Stomach (tissue), 19 donors: ENCODE measurements at places on chromosomes 5 and 9.

DNA sequence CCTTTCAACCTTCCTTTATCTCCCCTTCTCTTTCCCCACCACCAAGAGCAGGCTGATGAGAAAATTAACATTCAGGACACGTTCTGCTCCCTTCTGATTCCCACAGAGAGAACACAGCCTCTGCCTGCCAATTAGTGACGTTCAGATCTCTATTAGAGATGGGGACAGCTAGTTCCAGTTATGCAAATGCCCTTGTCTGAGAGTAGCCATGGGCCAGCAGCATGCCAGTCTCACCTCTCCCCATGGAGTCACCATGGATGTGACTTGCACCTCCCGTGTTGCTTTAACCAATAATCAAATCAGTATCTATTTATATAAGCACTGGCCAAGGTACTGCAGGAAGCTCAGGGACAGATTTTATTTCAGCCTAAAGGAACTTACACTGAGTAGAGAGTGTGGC, 61.3 kb downstream of the KCNIP1 start:
- H3K36me3 ChIP-seq: no peaks in the 10 kb centered on the region
- H3K4me1 ChIP-seq: no peaks in the 10 kb centered on the region
- H3K27ac ChIP-seq: no peak overlapping the region
- no peak for DNase-seq
- no peak overlapping the region for H3K4me3 ChIP-seq

DNA sequence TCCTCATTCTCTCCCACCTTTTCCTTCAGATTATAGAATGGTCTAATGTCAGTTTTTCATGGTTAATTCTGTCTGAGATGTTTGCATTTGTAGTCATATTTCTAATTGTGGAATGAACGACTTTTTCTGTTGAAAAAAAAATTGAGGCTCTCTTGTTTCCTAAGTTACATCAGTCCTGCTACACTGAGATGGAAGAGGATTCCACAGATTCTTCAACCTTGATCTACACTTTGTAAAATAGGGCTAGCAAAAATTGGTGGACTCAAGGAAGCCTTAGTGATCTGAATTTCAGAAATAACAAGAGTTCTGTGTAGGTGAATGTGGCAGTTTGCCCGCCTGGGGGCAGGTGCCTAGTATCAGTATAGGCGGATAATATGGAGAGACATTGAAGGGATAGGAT, 51.9 kb downstream of the ERBIN start:
- H3K27ac ChIP-seq: no peak overlapping the region
- H3K4me3 ChIP-seq: no peak overlapping the region

- no peaks in the 10 kb centered on the region for H3K27me3 ChIP-seq
- H3K36me3 ChIP-seq: no peaks in the 10 kb centered on the region
- H3K4me1 ChIP-seq: no peaks in the 10 kb centered on the region
Observed at GRCh38 chr5:136236479-136237083, 43.6 kb upstream of the SMIM32 start.

DNA sequence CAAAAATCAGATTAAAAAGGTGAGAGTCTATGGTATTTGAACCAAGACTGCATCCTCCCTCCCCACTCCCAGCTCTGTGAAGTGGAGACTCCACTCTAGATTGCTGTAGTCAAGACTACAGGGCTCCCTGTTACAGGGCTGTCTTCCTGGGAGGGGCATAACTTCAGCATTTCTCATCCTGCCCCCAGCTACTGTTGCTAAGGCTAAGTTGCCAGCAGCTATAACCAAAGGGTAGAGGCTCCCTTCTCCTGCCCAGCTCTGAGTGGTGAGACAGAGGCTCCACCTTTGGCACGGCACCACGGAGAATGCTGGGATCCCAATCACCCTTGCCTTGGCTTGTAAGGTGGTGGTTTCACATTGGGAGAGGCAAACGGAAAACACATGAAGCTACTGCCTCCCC, 39.2 kb upstream of the GCNT4 start:
- peaks cover 5% of the 10 kb centered on the region for H3K4me1 ChIP-seq
- DNase-seq: no peak
- no peak overlapping the region for H3K4me3 ChIP-seq
- no peak overlapping the region for H3K27ac ChIP-seq
- H3K36me3 ChIP-seq: no peaks in the 10 kb centered on the region

DNA sequence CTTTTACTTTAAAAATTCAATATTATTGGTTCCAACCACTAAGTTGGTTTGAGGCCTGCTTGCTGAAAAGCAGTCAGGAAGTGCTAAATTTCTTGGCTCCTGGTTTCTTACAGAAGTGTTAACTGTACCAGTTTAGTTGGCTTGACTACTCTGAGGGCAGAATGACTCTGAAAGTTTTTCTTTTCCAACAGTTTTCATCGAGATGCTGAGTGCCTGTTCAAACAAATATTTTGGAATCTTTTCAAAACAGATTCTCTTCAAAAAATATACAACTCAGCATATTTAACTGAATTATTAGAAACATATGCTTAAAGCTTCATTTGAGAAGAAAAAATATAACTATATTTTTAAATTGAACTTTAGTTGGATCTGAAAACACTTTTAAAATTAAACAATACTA, 37.0 kb downstream of the SLC38A9 start:
- no peak overlapping the region for H3K4me3 ChIP-seq
- H3K27me3 ChIP-seq: no peaks in the 10 kb centered on the region
- H3K36me3 ChIP-seq: no peaks in the 10 kb centered on the region
- no peak for DNase-seq
- peak overlapping the region; percentile 14 for H3K27ac ChIP-seq

- no peak overlapping the region for H3K27ac ChIP-seq
- no peaks in the 10 kb centered on the region for H3K4me1 ChIP-seq
- peaks cover 3% of the 10 kb centered on the region for H3K27me3 ChIP-seq
- H3K36me3 ChIP-seq: no peaks in the 10 kb centered on the region
- peak; percentile 49 for DNase-seq
Observed at GRCh38 chr9:137150617-137151457, 11.9 kb downstream of the GRIN1 start.

GRCh38 chr5:68446487-68446894, 230.9 kb downstream of the PIK3R1 start:
- H3K27me3 ChIP-seq: no peaks in the 10 kb centered on the region
- H3K4me1 ChIP-seq: peaks cover 7% of the 10 kb centered on the region
- no peak for DNase-seq
- no peaks in the 10 kb centered on the region for H3K36me3 ChIP-seq
- H3K27ac ChIP-seq: no peak overlapping the region

GRCh38 chr5:93532370-93532769, 48.6 kb downstream of the NR2F1-AS1 start:
- H3K36me3 ChIP-seq: peaks cover 8% of the 10 kb centered on the region
- DNase-seq: peak; percentile 82
- no peaks in the 10 kb centered on the region for H3K27me3 ChIP-seq
- H3K4me1 ChIP-seq: peaks cover 18% of the 10 kb centered on the region
- peak overlapping the region; percentile 60 for H3K27ac ChIP-seq

GRCh38 chr9:127505396-127506116, 54.2 kb downstream of the LRSAM1 start:
- H3K4me3 ChIP-seq: no peak overlapping the region
- peaks cover 96% of the 10 kb centered on the region for H3K36me3 ChIP-seq
- DNase-seq: no peak
- peak overlapping the region; percentile 69 for H3K27ac ChIP-seq

GRCh38 chr9:107443786-107444185, 45.8 kb downstream of the KLF4 start:
- no peaks in the 10 kb centered on the region for H3K36me3 ChIP-seq
- H3K27me3 ChIP-seq: no peaks in the 10 kb centered on the region
- H3K27ac ChIP-seq: no peak overlapping the region
- DNase-seq: no peak
- H3K4me3 ChIP-seq: no peak overlapping the region
- no peaks in the 10 kb centered on the region for H3K4me1 ChIP-seq

DNA sequence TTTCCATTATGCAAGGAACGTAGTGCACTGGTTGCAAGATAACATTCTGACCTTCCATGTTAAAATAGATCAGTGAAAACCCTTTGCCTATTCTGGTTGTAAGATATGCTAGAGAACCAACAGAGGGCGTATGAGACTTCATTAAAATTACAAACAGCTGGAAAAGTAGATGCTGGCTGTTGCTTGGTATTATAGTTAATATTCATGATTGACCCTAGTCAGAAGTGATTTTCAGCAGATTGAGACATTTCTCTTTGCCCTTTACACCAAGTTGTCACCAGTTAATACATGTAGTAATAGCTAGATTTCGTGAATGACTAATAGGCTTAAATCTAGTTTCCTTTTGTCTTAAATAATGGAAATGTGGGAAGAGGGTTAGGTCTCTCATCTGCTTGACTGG, 13.8 kb upstream of the FGF18 start:
- peaks cover 67% of the 10 kb centered on the region for H3K36me3 ChIP-seq
- DNase-seq: no peak
- no peak overlapping the region for H3K4me3 ChIP-seq
- peaks cover 8% of the 10 kb centered on the region for H3K4me1 ChIP-seq
- no peak overlapping the region for H3K27ac ChIP-seq
